ENCODE measurements at places on chromosomes 6 and 20.

DNA sequence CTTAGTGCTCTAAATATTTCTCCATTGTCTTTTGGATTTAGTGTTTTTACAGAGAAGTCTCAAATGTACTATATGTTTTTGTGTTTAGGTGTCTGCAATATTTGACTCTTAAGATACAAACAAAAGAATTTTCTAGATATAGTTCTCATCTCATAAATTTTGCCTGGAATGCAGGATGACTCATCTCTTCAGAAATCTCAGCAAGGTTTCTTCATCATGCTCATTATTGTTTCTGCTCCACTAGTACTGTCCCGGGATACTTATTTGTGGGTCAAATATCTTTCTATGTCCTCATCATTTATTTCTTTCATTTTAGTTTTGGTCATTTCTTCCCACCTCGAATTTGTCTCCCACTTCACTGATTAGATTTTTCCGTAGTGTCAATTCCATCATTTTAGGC lies 9.5 kb downstream of the AHI1 start:
- DNase-seq: no peak

GRCh38 chr6:12613811-12614210 lies 102.8 kb upstream of the PHACTR1 start:
- DNase-seq: no peak

GRCh38 chr6:24255676-24256075 lies 102.2 kb downstream of the DCDC2 start:
- no peak for DNase-seq

- no peak for DNase-seq
These were observed 109.6 kb downstream of the MANEA start for GRCh38 chr6:95686895-95687294.

DNA sequence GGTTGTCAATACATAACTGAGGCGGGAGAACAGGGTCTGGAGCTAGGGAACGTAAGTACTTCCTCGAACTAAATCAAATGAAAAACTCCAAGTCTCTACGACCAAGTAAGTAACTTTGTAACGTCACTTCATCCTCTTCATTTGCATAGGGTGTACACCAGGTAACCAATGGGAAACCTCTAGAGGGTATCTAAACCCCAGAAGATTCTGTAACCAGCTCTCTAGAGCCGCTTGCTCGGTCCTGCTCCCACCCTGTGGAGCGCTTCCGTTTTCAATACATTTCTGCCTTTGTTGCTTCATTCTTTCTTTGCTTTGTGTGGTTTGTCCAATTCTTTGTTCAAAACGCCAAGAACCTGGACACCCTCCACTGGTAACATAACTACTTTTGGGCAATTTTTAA lies 133.5 kb upstream of the TMEM170B start:
- no peak for DNase-seq
